Cardiac muscle cell (in vitro differentiated cells and primary cell): ENCODE measurements at places on chromosomes 1 and 21. TPM values are rescaled to one million over a fixed set of nuclear protein-coding genes. Genes with fewer than 3 reads are reported as not detected.

PAX7 gene
- not detected in 2 replicates for total RNA-seq

CR1L gene
- total RNA-seq, result not detected in 2 replicates

CLCC1 gene
- 19.0 and 22.6 TPM in 2 replicates for total RNA-seq

CLIC6 gene
- total RNA-seq, result not detected in 2 replicates

MEX3A gene
- 48.8 and 58.6 TPM in 2 replicates for total RNA-seq

BECN2 gene
- not detected in 2 replicates for total RNA-seq

CD1E gene
- total RNA-seq, result not detected in 2 replicates

ANGPTL7 gene
- not detected in 2 replicates for total RNA-seq

HSD11B1 gene
- not detected in 2 replicates for total RNA-seq

ITGB2 gene
- total RNA-seq, result 0.25 and 0.57 TPM in 2 replicates

C1orf141 gene
- total RNA-seq, result not detected in 2 replicates

SHCBP1L gene
- not detected in 2 replicates for total RNA-seq

VAV3 gene
- total RNA-seq, result 0.86 and 1.2 TPM in 2 replicates

LENEP gene
- not detected in 2 replicates for total RNA-seq

SLFNL1 gene
- total RNA-seq, result 1.5 and 3.0 TPM in 2 replicates

NUDT4B gene
- total RNA-seq, result 72.0 and 87.9 TPM in 2 replicates

GREM2 gene
- total RNA-seq, result 10.5 and 11.6 TPM in 2 replicates

KANK4 gene
- total RNA-seq, result 0.81 and 4.0 TPM in 2 replicates

CLIC4 gene
- total RNA-seq, result 174 and 361 TPM in 2 replicates

SIKE1 gene
- total RNA-seq, result 91.9 and 116 TPM in 2 replicates

NHLH1 gene
- 0.11 and 0.12 TPM in 2 replicates for total RNA-seq

GIPC2 gene
- total RNA-seq, result 0.28 and 0.30 TPM in 2 replicates

AADACL3 gene
- total RNA-seq, result not detected in 2 replicates

KCNJ9 gene
- 0.03 and 0.11 TPM in 2 replicates for total RNA-seq

ACTL8 gene
- 0.28 TPM in 1 of 2 replicates, not detected in the other for total RNA-seq

MSH4 gene
- total RNA-seq, result 0.06 and 0.11 TPM in 2 replicates

SELENBP1 gene
- 47.1 and 73.5 TPM in 2 replicates for total RNA-seq

FMO2 gene
- total RNA-seq, result not detected in 2 replicates

RHBG gene
- total RNA-seq, result not detected in 2 replicates

GJA8 gene
- total RNA-seq, result not detected in 2 replicates
